HCT116 (cell line): ENCODE measurements at places on chromosomes 7 and 10.

DNA sequence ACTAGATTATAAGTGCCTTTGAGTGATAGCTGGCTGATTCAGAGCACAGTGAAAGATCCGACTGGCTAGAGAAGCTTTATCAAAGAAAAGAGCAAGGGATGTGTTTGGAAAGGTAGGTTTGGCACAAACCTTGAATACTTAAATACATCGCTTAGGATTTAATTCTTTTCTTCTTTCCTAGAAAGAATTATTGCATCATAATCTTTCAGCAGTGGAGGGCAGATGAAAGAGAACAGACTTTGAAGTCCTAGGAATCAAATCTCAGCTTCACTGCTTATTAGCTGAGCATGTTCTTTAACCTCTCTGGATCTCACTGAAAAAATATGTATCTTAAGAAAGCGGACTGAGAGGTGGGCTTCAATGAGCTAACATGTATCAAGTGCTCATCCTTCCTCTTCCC, 122.8 kb downstream of the ZNF365 start:
- DNase-seq: no peak

DNA sequence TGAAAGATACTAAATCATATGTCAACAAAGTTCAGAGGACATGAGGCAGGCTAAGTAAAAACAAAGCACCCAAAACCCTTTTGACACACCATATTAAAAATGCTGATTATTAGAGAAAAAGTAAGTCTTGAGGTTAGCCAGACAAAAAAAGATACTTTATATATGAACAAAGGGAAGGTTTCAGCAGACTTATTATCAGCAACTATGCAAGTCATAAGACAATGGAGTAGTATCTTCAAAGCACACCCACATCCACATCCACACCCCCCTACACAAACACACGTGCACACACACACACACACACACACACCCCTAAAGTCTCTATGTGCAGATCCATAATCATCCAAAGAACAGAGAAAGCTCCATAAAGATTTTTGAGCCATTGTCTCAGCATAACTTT, 1373.9 kb upstream of the CELF2 start:
- DNase-seq: no peak

GRCh38 chr7:104185346-104185745, 22.5 kb downstream of the ORC5 start:
- DNase-seq: no peak

- DNase-seq: no peak
Measured at GRCh38 chr10:50398381-50398780, 147.1 kb upstream of the ASAH2 start.

GRCh38 chr7:155531681-155532080, 14.7 kb downstream of the CNPY1 start:
- DNase-seq: no peak

GRCh38 chr7:137583172-137583571, 239.6 kb upstream of the PTN start:
- DNase-seq: no peak

DNA sequence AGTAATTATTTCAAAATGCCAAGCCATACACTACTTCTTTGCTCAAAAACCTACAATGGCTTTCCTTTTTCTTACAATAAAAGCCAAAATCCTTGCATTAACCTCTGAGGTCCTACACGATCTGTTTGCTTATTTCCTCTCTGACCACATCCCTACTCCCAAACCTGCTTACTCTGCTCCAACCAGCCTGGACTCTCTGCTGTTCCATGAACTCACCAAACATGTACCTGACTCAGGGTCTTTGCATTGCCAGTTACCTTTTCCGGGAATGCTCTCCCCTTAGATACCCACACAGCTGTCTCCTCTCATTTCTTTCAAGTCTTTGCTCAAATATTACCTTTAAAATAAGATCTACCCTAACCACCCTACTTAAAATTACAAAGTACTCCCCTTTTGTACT, 2.3 kb downstream of the ABCB4 start:
- DNase-seq: no peak

GRCh38 chr7:158185653-158186052, 402.0 kb downstream of the PTPRN2 start:
- DNase-seq: no peak

DNA sequence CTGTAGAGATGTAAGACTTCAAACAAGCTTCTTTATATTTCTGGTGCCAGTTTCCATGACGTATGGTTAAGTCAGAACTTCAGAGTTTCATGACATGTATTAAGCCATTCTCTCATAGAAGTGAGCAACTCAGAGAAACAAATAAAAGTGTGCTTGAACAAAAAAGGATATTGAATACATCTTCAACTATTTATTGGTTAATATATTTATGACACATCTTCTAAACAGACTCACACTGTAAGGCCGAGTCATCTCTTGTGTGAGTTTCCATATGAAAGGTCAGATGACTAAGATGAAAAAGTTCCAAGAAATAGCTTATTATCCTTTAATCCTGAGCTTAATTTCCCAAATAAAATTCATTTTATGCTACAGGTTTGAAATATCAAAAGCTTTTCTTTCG, 105.5 kb upstream of the CSTF2T start:
- no peak for DNase-seq

GRCh38 chr7:140745266-140746058, 49.0 kb downstream of the NDUFB2 start:
- no peak for DNase-seq

DNA sequence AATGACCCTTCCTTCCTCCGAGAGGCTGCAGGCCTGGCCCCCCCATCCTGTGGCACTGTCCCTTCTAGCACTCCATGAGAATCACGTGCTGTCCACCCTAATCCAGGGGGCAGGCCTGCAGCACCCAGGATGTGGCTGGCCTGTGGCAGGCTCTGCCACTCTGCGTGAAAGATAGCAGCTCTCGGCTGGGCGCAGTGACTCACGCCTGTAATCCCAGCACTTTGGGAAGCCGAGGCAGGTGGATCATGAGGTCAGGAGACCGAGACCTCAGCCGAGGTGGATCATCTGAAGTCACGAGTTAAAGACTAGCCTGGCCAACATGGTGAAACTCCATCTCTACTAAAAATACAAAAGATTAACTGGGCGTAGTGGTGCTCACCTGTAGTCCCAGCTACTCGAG, 18.9 kb upstream of the LFNG start:
- DNase-seq: no peak

- peak; percentile 48 for DNase-seq
Measured at GRCh38 chr7:44072364-44073231, 7.2 kb upstream of the PGAM2 start.

DNA sequence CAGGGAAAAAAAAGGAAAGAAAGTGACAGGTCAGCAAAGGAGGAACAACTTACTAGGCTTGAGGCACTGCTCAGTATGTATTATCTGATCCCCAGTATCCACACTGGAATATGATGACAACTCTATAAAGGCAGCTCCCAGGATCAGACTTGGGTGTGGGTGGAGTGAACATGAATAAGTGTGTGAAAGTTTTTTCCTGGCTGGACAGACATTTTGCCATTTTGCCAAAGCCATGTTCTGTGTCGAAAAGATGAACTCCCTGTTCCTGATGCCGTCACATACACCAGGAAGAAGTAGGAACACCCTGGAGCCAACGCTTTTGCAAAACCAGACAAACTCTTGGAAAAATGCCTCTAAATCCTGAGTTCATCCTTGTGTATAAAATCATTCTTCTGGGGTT, 143.2 kb upstream of the MEOX2 start:
- no peak for DNase-seq

GRCh38 chr10:96556003-96556402, 30.8 kb downstream of the TM9SF3 start:
- DNase-seq: no peak

- peak; percentile 86 for DNase-seq
Measured at GRCh38 chr7:101952355-101953247, 135.2 kb downstream of the CUX1 start.

DNA sequence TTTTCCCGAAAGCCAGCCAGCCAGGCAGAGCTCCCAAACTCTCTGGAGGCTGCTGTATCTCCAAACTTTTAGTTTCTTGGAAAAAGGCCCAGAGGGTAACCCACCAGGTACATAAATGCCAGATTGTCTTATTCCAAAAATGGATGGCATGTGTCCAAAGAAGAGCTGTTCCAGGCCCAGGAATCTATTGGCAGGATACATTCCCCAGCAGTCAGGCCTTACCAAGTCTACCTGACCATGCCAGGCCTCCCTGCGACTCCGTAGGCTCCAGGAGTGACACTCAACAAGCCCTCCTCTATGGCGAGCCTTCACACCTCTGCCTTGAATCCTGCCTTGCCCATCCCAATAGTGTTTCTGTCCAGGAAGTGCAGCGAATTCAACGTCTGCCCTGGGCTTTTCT, 95.6 kb downstream of the GRB10 start:
- no peak for DNase-seq

- DNase-seq: no peak
Measured at GRCh38 chr10:6229746-6230145, 27.0 kb downstream of the PFKFB3 start.

DNA sequence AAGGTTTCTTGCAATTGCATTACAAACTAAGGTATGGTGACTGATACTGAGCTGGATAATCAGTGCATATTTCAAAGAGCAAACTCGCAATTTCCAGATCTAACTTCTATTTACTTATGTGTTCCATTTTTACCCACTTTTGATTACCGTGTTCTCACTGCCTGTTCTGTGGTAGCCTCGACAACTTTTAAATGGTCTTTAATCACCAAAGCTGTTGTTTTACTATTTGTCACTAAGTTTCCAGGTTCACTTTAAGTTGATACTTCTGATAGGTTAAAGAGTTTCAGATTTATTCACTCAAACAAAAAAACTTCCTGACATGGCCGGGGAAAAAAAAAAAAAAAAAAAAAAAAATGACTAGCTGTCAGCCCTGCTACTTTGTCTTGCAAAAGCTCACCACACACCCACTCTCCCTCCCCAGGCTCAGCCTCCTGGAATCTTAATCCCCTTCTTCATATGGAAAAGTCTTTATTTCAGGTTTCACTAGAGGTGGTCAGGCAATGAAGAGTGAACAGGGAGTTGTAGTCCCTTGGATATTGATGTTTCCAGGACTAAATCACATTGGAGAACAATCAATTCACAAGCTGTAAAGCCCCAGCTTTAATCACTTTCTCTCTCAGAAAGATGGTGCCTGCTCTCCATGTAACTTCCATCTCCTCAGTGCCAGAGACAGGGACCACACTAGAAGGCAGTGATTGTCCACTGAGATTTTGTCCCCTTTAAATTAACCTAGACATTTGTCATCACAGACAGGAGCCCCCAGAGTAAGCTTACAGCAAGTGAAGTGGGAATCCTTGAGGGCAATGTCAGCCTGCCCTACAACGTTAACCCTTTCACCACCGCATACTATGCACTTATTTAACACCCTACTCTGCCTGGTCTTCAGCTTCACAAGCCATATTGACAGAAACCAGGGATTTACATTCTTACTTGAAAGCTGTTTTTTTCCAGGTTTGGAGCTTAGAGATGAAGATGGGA, 749.1 kb upstream of the SORCS1 start:
- DNase-seq: no peak

GRCh38 chr10:62284221-62284620, 15.6 kb upstream of the RTKN2 start:
- no peak for DNase-seq

- no peak for DNase-seq
Measured at GRCh38 chr7:27359181-27360125, 116.9 kb downstream of the EVX1 start.

GRCh38 chr10:119759832-119760231, 34.0 kb downstream of the INPP5F start:
- DNase-seq: no peak

- no peak for DNase-seq
Measured at GRCh38 chr7:20963556-20964280, 177.0 kb upstream of the SP8 start.

- no peak for DNase-seq
Measured at GRCh38 chr10:76557366-76557765, 1080.2 kb downstream of the KCNMA1 start.

DNA sequence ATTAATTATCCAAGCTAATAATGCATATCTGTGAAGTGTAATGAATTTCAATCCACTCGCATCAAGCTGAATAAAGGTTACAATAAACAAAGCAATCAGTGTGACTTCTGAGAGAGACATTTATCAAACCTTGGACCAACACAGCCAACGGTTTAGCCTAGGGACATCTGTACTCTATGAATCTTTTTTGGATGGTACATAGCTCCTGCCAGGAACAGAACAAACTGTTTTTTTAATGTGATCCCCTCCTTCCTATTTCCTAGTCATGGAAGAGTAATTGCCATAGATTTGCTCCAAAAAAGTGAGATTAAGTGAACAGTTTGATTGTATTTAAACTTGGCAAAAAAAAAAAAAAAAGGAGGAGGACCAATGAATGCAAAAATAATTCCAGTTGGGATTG, 11.2 kb upstream of the NRCAM start:
- no peak for DNase-seq

DNA sequence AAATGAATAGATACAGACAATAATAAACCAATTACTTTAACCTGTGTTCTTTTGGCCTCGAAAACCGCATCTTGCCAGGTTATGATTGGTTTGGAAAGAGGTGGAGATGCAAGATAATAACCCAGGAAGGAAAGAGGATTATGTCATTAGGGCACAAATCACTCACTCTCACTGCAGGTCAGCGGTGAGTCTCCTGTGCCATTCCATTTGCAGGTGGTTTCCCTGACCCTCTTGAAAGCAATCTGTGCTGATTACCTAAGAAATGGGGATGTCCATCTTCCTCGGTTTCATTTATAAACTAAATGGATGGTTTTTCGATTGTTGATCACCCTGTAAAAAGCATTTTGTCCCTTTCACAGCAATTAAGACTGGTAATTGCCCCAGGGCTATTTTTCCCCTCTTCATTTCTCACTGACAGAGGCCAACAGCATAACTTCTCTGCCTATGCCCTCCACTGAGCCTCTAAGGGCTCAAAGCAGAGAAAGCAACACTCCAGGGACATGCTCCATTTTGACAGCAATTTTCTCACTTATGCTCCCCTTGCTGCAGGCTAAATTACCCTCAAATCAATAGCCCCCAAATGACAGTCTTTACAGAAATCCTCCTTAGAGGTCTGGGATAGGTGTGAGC, 257.5 kb downstream of the IPMK start:
- no peak for DNase-seq

DNA sequence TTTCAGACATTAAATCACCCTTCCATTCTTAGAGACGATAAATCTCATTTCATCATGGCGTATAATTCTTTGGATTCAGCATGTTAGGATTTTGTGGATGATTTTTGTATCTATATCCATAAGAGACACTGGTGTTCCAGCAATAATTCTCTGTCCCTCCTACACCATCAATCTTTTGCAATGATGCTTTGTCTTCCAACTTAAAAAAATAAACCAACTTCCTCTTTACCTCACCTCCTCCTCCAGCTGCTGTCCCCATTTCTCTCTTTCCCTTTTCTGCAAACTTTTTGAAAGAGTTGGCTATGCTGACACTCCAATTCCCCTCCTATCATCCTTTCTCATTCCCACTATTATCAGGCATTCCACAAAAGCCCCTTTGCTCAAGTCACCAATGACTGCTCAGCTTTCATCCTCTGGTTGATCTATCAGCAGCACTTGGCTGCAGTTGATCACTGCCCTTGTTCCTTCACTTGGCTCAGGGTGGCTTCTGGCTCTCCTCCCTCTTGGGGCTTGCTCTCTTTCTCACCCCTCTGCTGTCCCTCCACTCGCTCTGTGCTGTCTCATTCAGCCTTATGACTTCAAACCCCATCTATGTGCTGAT, 130.0 kb downstream of the ARHGAP22 start:
- no peak for DNase-seq

GRCh38 chr10:51709324-51709972, 10.1 kb upstream of the CSTF2T start:
- no peak for DNase-seq

- no peak for DNase-seq
Measured at GRCh38 chr7:38330861-38331621, 57.6 kb upstream of the TARP start.

- DNase-seq: no peak
Measured at GRCh38 chr10:35986756-35987502, 344.8 kb upstream of the FZD8 start.
